Endothelial cell of umbilical vein (primary cell): ENCODE measurements at places on chromosomes 5 and 9. TPM values are rescaled to one million over a fixed set of nuclear protein-coding genes. Genes with fewer than 3 reads are reported as not detected.

DNA sequence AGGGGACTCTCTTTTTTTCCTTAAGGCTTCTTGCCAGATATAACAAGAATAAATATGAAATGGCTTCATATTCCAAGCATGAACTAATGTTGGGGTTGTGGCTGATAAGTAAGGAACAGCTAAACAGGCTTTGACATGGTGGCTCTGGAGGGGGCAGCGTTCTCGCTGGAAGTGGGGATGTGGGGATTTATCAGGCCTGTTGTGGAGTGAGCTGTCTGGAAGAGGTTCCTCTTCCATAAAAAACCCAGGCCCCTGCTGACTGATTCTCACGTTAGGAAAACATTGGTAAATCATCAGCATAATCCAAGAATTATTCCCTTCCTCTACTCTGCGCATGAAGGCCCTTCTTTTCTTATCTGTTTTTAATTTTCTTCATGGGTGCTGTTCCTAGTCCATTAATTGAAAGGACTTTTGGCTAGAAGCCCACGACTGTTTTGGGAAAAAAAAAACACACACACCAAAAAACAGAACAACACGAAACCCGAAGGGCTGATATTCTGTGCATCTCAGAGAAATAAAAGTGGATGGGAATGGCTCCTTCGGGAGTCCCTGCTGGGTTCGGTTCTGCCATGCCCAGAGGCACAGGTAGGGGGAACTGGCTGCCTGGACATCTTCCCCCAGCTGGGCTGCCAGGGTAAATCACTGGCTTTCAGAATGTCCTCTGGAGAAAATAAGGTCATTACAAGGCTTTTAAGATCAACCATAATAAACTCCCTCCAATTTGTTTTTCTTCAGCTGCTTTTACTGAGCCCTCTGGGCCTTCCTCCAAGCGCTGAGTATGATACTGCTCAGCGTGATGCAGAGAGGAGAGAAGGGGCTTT, 297.0 kb downstream of the SLIT3 start:
- no peaks in the 10 kb centered on the region for H3K36me3 ChIP-seq
- peaks cover 2% of the 10 kb centered on the region for H3K27me3 ChIP-seq
- no peak overlapping the region for H3K27ac ChIP-seq
- no peak for DNase-seq

DNA sequence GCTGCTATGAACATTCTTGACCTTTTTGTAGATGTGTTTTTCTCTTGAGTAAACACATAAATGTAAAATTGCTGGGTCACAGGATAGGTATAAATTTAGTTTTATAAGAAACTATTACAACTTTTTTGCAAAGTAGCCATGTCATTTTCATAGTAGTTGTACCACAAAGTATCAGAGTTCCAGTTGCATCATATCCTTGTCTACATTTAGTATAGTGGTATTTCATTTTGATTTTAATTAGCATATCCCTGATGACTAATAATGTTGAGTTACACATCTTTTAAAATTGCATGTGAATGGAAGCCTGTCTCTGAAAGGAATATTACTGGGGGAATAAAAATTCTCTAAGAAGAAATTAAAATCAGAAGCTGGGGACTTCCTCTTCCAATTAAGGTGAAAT, 85.4 kb downstream of the TMEM161B start:
- H3K27ac ChIP-seq: no peak overlapping the region
- no peaks in the 10 kb centered on the region for H3K36me3 ChIP-seq
- DNase-seq: no peak
- H3K4me3 ChIP-seq: no peak overlapping the region
- H3K4me1 ChIP-seq: no peaks in the 10 kb centered on the region
- no peaks in the 10 kb centered on the region for H3K27me3 ChIP-seq

GRCh38 chr9:33267151-33267767, 2.4 kb downstream of the CHMP5 start:
- H3K27me3 ChIP-seq: no peaks in the 10 kb centered on the region
- no peak overlapping the region for H3K4me3 ChIP-seq
- peaks cover 6% of the 10 kb centered on the region for H3K36me3 ChIP-seq
- no peak for DNase-seq
- H3K4me1 ChIP-seq: peaks cover 15% of the 10 kb centered on the region

DNA sequence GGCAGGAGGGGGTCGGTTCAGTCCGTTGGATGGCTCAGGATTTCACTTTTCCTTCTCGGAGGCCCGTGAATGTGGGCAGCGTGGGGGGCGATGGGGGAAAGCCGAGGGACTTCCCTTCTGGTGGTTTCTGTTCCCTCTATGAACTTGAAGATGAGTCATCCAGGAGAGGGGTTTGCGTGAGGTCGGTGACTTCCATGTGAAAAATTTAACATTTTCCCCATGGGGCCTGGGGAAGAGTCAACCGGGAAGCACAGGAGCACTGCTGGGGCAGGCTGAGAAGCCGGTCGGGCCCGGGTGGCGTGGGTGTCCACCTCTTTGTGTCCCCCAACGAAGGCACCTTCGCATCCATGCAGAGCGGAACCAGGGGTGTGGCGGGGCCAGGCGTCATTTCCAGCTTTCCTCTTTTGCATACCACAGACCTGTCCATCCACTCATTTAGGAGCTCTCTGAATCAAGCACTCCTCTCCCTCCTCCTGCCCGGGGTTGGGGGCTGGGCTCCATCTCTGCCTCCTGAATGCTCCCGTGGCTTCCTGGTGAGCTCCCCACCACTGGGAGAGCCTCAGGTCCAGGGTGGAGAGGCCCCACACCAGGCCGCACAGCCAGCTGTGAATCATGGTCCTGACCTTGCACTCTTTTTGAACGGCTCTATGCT, 68.4 kb downstream of the ANKRD33B start:
- DNase-seq: no peak
- H3K36me3 ChIP-seq: no peaks in the 10 kb centered on the region
- no peak overlapping the region for H3K27ac ChIP-seq

DNA sequence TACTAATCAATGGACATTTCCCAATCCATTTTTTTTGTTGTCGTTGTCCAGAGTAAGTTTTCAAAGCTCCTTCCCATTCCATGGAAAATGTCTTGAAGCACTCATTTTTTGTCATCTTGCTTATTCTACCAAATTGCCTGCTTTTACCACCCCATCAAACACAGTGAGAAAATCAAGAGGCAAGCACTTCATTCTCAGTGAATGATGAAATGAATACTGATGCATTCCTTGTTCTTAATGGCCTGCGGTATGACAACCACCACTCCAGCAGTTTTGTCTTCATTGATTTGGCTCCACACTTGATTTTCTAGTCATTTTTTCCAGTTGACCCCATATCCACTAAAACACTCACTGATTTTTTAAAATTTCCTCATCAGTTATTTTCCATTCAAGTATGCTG, 193.5 kb upstream of the ANKH start:
- no peaks in the 10 kb centered on the region for H3K27me3 ChIP-seq
- H3K36me3 ChIP-seq: no peaks in the 10 kb centered on the region
- H3K27ac ChIP-seq: no peak overlapping the region
- H3K4me3 ChIP-seq: no peak overlapping the region
- no peak for DNase-seq

DNA sequence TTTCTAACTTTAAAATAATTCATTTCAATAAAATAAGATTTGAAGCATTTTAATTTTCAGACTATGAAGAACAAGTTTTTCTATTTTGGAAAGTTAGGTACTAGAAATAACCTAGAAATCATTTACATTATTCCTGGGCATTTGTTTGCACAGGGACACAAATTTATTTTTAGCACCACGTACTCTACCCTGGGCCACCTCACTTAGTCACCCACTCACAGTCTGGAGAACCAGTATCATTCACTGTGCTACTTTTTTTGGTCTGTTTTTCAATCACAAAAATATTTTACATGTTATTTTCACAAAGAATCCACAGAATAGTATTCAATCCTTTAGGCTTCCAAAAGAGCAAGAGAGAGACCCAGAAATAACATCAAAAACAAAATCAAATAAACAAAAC, 128.6 kb upstream of the ACOT12 start:
- peaks cover 3% of the 10 kb centered on the region for H3K4me1 ChIP-seq
- no peak for DNase-seq
- no peak overlapping the region for H3K27ac ChIP-seq
- H3K27me3 ChIP-seq: no peaks in the 10 kb centered on the region
- no peak overlapping the region for H3K4me3 ChIP-seq

- H3K27ac ChIP-seq: no peak overlapping the region
- H3K36me3 ChIP-seq: no peaks in the 10 kb centered on the region
These were observed 55.6 kb upstream of the COL5A1 start for GRCh38 chr9:134585746-134586706.

DNA sequence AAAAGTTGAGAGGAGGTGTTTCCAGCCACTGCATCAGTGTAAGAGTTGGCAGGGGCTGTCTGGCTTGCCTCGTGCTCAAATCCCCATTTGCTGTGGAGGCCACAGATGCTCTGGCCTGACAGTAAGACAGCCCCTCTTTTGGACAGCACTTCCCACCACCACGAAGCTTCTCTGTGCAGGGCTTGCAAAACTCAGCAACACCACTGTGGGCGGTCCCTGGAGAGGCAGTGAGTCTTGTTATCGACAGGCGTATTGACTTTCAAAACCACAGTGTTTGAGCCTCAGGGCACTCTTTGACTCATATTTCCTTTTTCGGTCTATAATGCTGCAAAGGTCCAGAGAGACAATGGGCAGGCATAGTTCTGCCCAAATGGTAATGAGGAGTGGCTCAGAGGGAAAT, 539.5 kb downstream of the EBF1 start:
- DNase-seq: no peak
- no peaks in the 10 kb centered on the region for H3K27me3 ChIP-seq
- H3K36me3 ChIP-seq: no peaks in the 10 kb centered on the region
- H3K4me3 ChIP-seq: no peak overlapping the region
- no peak overlapping the region for H3K27ac ChIP-seq

DNA sequence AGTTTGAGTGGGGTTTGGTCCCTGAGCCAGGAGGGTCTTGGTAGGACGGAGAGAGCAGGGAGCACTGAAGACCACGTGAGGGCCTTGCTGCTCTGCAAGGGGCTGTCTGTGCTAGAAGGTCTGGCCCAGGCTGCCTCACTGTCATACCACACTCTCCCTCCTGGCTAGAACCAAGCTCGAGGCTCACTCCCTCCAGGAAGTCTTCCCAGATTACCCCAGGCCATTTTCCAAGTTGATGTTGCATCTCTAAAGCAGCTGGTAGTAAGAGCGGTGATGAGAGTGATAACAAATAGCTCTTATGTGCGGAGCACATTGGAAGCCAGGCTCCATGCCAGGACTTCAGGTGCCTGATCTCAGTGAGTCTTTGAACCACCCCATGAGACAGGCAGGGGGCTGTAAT, 6.6 kb downstream of the MYMK start:
- H3K4me3 ChIP-seq: no peak overlapping the region
- DNase-seq: no peak
- H3K27ac ChIP-seq: no peak overlapping the region
- no peaks in the 10 kb centered on the region for H3K36me3 ChIP-seq

The GABRB2 gene
- polyA plus RNA-seq: not detected in 2 replicates
